ENCODE measurements at places on chromosomes 6 and 20.

GRCh38 chr6:158032354-158032733 lies 50.7 kb downstream of the SYNJ2 start:
- no peak for DNase-seq

GRCh38 chr6:71335544-71335943 lies 46.9 kb downstream of the OGFRL1 start:
- DNase-seq: no peak

DNA sequence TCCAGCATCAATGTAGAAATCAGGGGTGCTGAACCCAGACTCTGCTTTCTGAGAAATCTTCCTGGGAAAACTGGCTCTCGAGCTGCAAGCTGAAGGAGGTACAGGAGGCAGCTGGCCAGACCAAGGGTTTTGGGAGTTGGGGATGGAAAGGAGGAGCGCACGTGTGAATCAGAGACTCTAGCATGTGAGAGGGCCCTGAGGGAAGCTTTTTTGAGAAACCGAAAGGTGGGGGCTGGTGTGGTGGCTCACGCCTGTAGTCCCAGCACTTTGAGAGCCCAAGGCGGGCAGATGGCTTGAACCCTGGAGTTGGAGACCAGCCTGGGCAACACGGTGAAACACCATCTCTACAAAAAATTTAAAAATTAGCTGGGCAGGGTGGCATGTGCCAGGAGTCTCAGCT lies 37.1 kb upstream of the EEF1E1 start:
- DNase-seq: no peak

DNA sequence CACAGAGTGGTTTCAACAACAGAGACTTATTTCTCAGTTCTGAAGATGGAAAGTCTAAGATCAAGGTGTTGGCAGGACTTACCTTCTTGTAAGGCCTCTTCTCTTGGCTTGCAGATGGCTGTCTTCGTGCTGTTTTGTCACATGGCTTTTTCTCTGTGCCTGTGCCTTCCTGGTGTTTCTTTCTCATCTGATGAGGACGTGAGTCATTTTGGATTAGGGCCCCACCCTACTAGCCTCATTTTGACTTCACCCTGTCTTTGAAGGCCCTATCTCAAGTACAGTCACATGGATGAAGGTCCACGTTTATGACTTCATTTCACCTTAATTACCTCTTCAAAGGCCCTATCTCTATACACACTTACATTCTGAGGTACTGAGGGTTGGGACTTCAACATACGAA lies 41.4 kb upstream of the LAMA2 start:
- no peak for DNase-seq

DNA sequence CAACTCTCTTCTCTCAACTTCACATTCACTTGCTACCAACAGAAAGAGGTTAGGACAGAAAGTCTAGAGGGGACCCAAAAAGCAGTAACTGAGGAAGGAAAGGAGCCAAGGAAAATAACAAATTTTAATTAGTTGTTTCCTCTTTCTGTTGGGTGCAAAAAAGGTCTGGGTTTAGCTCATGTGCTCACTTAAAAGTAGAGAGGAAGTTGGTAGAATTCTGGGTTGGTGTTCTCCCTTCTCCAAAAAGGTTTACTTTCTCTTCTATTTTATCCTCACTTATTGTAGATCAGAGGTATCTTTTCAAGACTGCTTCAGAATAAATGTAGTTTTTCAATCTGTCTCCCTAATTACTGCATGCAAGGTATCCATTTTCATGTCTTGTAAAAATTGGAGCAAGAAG lies 42.8 kb downstream of the MAP3K7 start:
- no peak for DNase-seq

- no peak for DNase-seq
These were observed 54.9 kb downstream of the MAP3K5 start for GRCh38 chr6:136737374-136737844.

DNA sequence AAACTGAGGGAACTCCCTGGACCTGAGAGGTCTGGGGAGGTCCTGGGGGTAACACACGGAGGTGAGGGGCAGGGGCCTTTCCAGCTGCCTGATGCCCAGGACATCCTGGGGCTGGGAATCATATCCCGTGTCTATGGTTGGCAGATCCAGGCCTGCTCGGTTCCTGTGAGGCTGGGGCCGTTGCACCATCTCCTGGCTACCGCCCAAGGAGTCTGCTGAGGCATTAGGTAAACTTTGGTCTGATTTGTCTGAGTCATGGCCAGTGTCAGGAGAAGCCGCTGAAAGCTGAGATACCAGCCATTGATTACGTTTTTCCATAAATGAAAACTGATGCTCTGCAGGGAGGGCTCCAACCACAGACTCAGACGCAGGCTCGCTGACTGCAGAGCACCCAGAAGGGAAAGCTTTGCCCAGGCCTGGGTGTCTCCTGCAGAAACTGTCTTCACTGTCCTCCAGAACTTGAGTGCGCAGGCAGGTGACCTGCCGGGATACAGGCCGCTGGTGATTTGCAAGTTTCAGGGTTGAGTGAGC lies 14.2 kb downstream of the TRAF3IP2 start:
- DNase-seq: no peak

GRCh38 chr6:41650120-41650519 lies 11.9 kb downstream of the MDFI start:
- DNase-seq: no peak

All from stimulated activated CD4-positive, alpha-beta T cell treated with anti-CD3 and anti-CD28 coated beads, Interleukin-4, amount 100 ng/mL, for 1 hour (primary cell).